ENCODE measurements at places on chromosomes 3 and 15.

GRCh38 chr15:70433586-70434324 lies 329.6 kb downstream of the UACA start:
- no peak for DNase-seq

DNA sequence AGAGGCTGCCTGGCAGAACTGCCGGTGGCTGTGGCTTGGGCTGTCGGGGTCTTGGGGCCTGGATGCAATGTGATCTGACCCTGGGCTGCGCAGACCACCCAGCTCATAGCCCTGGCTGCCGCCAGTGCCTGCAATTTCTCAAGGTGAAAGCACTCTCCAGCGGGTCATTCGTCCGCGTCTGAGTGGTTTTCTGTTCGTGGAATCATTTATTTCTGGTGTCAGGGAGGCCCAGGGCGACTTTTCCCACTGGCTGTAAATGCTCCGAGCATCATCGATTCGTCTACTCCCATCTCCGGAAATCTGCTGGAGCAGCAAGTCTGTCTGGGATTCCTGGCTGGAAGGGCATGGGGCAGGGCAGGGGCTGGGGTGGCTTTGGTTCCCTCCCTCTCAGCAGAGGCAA lies 40.6 kb upstream of the ADPGK start:
- DNase-seq, result no peak

DNA sequence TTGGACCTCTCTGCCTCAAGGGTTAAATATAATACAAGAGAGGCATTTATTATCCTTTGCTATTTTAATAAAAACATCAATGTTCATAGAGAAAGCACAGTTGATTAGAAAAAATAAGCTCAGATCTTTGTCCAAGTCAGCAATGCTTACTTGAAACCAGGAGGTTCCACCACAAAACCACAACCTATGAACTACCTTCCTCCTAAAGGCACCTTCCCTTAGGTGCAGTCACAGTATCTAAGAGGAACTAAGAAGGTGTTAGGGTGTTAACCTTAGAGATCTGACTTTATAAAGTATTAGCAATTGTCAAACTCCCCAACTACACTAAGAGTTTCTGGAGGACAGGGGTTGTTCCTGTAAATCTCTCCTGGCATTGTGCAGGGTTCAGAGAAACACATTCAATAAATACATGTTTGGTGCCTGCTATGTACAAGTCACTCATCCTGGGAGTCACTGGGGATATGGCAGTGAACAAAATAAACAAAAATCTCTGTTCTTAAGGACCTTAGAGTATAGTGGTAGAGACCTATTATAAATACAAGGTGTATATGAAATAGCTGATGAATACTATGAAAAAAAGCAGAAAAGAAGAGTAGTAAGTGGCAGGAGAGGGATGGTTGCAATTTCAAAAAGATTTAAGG lies 208.6 kb downstream of the NFKBIZ start:
- DNase-seq, result no peak

DNA sequence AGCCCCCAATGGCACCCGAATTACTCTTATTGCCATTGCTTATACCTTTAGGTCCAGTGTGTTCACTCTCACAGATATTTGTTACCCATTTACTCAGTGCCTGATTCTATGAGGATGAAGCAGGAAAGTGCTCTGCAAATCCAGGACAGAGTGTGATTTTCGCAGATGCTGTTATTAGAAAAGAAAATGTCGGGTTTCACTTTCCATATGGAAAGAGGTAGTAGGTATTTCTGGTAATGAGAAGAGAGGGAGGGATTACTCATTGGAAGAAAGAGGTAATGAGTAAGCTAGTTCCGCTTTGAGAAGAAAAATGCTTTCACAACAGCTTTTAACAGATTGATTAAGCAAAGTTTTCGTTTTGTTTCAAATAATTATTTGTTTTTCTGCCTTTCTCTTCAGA lies 336.3 kb upstream of the CFAP20DC start:
- DNase-seq, result no peak

GRCh38 chr3:15154326-15154725 lies 51.7 kb upstream of the CAPN7 start:
- DNase-seq, result no peak

- no peak for DNase-seq
These were observed 51.3 kb downstream of the CCK start for GRCh38 chr3:42214565-42215283.

DNA sequence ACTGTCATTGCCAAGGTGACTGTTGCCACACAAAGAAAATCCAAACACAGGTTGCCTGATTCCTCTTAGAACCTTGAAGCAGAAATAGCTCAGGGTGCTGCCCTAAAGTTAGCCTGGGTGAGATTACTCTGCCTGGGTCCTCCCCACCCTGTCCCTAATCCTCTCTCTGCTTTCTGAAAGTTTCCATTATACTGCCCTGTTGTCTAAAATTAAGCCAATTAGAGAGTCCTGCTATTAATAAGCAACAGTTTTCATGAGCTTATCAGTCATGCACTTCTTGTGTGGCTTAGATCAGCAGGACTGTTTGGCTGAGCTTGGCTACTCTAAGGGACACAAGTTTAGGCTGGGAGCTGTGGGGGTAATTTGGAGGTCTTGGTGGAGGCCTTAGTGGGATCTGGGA lies 334.7 kb upstream of the LRRFIP2 start:
- DNase-seq, result no peak
